ENCODE measurements at places on chromosomes 4 and X. TPM values are rescaled to one million over a fixed set of nuclear protein-coding genes. Genes with fewer than 3 reads are reported as not detected.

GRCh38 chrX:10938365-10938923 lies 172.7 kb upstream of the HCCS start:
- DNase-seq, result no peak

STPG2 gene
- 1.2 TPM for total RNA-seq

ADAMTS3 gene
- total RNA-seq, result 0.14 TPM

TMEM35A gene
- 9.1 TPM for total RNA-seq

DNA sequence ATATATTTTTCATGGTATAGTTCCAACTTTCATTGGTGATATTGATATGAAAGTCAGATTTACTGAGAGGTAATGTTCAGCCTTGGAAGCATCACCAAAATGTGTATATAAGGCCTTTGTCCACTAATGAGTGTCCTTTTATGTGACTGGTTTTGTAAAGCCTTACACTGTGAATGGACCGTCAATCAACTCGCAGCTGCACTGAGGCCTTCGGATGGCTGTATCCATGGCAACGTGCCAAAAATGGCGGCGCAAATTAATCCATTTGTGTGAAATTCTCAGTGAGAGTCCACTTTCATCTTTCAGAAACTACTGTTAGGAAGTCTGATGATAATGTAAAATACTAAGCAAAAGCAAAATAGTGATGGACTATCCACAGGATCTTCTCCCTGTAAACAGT lies 131.7 kb downstream of the SPCS3 start:
- no peak for DNase-seq

DNA sequence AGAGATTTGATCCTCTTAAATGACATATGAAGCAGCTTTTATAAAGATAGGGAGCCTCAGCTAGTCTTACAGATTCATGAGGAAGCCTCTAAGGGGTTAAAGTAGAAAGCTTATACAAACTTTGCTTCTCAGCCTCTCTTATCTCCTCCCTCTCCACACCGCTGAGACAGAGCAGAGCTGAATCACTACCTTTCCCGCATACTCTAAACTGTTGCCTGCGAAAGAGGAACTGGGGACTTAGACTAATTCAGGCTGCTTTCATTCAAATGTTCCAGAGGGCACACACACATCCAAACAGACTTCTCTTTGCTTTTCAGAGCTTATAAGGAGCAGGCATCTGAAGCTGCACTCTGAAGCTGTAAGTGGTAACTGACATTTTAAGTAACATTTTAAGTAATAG lies at the start of gene SERTM2:
Gene SERTM2, plus strand, starts transcription at position 169 of the 400 bp plus-strand sequence. CDS start 7,213 bp downstream, outside the sequence.
- DNase-seq, result no peak

PAGE1 gene
- total RNA-seq, result not detected

GRCh38 chr4:17296921-17297890 lies 214.7 kb downstream of the QDPR start:
- DNase-seq, result no peak

KCNE5 gene
- total RNA-seq, result not detected

NLRP2B gene
- 0.16 TPM for total RNA-seq

DNA sequence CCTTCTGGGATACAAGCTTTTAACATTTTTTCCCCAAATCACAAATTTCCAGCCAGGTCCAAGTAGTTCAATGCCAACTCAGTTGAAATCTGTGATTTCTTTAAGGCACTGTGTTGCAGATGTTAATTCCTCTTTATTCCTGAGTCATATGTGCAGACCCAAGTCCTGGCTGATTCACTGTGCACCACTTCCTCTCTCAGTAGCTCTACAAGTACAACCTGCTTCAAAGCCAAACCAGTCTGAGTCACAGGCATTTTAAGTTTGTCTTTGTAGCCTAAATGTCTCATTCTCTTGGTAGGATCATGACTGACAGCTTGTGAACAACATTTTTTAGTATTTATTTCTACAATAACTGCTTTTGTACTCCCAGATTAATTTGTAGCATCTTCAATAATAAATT lies 165.6 kb upstream of the S100G start:
- DNase-seq, result no peak

DNA sequence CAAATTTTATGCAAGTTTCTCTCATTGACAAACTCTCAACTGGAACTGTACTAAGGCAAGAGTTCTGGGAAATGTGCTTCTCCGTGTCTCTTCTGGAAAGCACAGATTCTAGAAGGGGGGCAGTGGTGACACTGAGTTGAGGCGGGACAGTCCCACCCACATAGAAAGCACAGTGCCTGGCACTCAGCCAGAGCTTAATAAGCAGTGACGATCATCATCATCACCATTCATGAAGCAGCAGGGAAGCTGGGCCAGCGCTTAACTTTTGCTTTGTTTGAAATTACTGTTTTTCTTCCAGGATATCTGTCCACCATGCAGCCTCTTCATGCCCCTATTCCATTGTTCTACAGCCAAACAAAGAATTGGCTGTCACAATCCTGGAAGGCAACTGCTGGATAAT lies 60.3 kb downstream of the BEND2 start:
- no peak for DNase-seq

PITX2 gene
- 15.0 TPM for total RNA-seq

MAGEB10 gene
- not detected for total RNA-seq

EPGN gene
- not detected for total RNA-seq

DNA sequence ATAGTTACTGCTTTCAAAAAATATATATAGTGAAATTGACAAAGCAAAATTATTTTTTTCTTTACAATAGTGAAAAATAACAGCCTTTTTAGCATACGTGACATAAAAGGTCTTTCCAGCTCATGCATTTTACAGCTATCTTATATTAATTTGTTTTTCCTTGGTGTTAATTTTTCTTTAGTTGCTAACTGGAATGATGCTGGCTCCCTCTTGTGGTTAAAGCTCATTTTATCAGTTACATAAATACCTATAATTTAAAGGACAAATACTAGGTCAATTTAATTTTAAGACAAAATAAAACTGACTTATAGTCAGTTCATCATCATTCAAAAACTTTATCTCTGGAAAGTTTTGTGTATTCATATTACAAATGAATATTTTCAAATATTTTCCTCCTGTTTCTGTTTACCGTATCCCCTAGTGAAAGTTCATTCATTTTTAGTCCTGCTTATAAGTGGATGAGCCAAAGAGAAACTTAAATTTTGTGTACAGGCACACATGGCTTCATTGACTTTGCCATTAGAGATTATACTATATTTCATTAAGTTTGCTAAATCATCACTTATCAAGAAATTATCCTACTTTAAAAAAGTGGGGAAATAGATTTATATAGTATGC lies 9.9 kb upstream of the ANAPC4 start:
- no peak for DNase-seq

All from transverse colon (tissue), 4 donors.